ENCODE measurements at places on chromosomes 1 and 21.

DNA sequence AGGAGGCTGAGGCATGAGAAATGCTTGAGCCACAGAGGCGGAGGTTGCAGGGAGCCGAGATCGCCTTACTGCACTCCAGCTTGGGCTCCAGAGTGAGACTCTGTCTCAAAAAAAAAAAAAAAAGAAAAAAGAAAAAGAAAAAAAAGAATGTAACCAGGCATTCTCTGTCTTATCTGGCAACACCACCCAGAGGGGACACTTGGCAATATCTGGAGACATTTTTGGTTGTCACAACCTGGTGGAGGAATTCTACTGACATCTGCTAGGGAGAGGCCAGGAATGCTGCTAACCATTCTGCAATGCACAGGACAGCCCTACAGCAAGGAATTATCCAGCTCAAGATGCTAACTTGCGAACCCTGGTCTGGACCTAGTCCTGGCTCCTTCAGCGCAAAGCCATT lies 2.3 kb upstream of the CNR2 start:
- DNase-seq: no peak

GRCh38 chr1:172960454-172961208 lies 90.1 kb downstream of the TNFSF18 start:
- no peak for DNase-seq

DNA sequence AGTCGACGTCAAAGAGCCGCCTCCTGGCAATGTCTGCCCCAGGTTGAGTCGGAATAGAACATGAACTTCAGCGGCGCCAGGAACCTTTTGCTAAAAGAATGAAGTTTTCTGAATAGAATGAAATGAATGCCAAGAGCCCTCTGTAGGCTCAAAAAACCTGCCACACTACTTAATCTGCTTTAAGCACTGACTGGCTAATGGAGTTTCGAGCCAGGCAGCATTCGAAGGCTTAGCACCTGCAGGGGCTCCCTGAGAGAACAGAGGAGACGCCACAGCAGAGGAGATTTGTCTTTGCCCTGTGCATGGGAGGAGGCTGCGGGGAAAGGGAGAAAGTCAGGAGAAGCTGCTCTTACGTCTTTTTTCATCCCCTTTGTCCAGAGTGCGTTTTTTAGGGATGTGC lies 641.7 kb downstream of the AJAP1 start:
- no peak for DNase-seq

GRCh38 chr1:12602659-12603024 lies 15.4 kb downstream of the DHRS3 start:
- DNase-seq: no peak

GRCh38 chr21:45889256-45889655 lies 92.3 kb upstream of the COL6A1 start:
- no peak for DNase-seq

- no peak for DNase-seq
Observed at GRCh38 chr21:39480271-39480670, 28.5 kb downstream of the SH3BGR start.

DNA sequence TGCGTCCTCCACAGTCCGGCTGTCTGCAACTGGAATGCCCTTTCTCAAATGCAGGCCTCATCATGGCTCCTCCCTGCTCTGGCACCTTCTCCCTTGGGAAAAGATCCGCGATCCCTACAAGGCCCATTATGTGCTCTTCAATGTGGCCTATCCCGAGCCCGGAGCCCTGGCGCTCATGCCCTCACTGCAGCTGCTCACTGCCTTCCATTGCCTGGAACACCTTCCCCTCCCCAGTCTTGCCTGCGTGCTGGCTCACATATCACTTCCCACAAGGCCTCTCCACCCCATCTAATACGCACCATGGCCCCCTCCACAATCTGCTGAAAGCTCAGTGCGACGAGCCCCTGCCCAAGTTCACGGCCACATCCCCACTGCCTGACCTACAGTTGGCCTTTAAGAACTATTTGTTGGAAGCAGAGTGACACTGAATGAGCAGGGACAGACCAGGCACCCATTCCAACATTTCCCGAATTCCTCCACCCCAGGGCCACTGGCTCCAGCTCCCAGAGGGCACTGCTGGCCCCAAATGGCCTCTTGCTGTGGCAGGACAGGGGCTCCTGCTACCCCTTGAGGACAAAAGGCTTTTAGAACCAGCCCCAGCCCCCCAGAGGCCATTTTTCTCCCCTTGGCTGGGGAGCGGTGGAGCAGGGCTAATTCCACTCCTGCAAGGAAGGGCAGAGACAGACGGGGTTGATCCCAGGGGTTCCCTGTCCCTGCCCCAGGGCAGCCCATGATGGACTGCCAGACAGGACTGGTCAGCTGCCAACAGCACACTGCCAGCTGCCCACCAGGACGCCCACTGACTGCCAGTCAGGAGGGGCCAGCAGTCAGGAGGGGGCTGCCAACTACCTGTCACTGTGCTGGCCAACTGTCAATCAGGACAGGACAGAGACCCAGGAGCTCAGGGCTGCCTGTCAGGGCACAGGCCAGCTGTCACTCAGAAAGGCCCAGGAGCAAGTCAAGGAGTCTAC lies 64.8 kb downstream of the DHRS3 start:
- no peak for DNase-seq

DNA sequence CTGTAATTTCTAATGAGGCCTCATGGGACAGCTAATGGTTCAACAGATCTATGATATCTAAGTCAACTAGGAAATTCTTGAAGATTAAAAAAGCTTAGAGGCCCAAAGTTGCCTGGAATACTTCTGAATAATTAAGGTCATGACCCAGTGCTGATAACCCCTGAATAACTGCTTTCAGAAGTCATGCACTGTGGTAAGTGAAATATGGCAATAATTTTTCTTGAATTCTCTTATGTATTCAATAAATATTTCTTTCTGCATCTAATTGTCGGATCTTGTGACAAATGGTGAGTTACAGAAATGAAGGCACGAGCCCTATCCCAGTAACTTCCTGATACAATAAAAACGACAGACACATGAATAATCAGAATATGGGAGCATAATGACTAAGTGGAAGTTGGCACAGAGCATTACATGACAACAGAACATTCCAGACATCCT lies 219.3 kb upstream of the GREM2 start:
- no peak for DNase-seq

DNA sequence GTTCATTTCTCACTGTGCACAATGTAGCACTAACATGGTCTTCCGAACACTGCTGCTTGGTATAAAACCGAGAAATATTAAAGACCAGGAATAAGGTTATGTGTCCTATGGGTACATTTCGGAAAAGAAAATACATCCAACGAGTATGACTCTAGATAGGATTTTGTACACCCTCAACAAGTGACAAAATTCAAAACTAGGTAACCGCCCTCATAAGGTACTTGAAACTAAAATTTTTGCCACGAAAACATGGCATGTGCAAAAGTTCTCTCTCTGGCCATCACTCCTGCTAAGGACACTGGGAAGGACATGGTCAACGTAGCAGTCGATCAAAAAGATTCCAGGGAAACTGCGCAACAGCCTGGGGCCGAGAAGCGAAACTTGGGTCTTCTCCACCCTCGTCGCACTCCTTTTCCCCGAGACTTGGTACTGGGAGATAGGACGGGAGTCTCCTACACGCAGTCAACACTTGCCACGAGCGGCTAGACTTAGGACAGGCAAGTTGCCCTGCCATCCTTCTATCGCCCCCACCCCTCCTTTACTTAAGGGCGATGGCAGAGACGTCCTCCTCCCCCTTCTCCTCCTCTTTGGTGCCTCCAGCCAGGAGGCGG lies 338 bp upstream of the TOR1AIP1 start:
- DNase-seq: no peak

DNA sequence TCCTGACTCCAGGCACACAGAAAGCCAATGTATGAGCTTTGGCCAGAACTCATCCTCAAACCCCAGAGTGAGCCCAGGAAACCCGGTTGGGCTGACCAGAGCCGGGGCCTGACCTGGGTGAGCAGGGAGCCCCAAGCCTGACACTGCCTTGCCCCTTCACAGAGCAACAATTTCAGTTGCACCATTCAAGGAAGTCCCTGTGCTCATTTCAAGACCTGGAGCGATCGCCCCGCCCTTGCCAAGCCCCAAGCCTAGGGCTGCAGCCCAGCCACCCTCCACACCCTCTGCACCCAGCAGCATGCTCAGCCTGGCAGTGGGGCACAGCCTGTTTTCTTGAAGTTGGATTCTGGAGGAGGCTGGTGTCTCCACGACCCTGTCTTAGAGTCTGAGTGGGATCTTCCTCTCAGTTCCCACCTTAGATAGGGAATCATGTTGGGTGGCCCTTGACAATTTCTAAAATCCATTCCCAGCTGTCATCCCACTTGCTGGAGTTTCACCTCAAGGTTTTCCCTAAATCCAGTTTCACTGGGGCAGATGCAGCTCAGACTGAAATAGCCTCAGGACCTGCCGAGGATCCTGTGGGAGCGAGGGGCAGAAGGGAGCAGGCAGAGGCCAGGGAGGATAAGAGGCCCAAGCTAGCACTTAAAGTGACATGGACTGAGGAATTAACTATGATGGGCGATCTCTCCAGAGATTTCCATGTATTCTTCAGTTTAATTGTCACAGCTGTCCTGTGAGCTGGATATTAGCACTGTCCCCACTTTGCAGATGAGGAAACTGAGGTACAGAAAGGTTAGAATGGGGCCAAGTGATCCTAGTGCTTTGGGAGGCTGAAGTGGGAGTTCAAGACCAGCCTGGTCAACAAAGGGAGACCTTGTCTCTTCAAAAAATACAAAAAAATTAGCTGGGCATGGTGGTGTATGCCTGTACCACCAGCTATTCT lies 2.5 kb downstream of the NBL1 start:
- no peak for DNase-seq

DNA sequence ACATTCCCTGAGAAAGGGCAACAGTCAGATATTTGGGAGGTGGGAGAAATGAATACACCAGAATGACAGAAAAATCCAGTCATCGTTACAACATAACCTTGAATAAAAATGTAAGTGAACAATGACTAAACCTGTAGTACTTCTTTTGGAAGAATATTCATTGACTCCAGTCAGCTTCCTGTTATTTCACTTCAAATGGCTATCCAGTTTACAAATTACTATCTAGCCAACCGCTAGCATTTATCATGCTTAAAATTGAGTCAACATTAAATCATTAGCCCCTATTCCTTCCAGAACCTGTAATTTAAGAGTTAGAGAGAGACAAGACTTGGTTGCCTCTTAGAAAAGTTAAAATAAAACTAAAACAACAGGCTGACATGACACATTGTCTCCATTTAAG lies 33.6 kb downstream of the WLS start:
- DNase-seq: no peak

- DNase-seq: no peak
Observed at GRCh38 chr21:26788790-26789189, 56.4 kb downstream of the ADAMTS1 start.

DNA sequence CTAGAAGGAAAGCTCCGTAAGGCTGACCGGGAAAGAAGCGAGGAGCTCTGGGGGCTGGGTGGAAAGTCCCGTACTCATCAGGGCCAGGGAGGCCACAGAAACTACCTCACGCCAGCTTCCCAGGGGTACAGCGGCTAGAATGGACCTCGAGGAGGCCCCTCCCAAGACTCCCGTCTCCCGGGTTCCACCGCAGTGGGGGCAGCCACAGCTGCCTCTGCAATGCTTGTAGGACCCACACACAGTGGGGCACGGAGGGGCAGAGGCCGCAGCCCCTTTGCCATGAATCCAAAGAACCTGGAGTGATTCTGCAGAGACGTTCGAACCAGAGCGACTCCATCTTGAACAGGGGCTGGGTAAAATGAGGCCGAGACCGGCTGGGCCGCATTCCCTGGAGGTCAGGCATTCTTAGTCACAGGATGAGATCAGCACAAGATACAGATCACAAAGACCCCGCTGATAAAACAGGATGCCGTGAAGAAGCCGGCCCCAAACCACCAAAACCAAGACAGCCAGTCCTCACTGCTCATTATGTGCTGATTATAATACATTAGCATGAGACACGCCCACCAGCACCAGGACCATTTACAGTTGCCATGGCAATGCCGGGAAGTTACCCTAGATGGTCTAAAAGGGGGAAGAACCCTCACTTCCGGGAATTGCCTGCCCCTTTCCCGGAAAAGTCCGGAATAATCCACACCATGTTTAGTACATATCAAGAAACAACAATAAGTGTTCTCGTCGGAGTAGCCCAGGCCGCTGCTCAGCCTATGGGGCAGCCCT lies 1.6 kb upstream of the ANKRD65 start:
- no peak for DNase-seq

DNA sequence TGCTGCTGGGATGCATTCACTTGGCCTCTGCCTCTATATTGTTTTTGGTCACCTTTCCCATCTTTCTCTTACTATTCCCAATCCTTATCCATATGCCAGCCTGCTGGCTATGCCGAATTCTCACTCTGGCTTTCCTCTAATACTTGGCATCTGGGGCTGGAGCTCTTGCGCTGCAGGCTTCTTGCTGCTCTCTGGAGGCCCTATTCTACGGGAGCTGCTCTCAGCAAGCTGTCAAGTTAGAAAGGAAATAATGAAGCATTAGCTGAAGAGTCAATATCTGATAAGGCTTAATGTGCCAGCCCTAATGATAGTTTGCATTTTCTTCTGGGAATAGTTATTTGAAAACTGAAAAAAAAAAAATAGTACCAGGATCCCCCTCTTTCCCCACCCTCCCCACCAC lies 125.3 kb upstream of the CYYR1 start:
- no peak for DNase-seq

DNA sequence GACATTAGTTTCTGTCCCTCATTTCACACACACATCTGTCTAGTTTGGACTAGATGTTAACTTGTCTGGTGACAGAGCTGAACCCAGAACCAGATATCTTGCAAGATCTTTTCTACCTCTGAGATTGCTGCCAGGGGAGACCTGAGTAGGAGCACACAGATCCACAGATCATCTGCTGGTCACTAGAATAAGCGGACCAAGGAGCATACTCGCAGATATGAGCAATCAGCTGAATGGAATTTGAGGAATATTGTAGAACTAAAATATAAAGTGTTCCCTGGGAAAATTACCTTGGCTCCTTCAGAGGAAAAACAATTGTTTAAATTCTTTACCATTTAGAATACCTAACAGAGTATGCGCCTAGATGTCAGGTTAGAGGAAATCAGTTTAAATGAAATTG lies 90.7 kb downstream of the TNFSF18 start:
- DNase-seq: no peak

GRCh38 chr21:17051054-17051453 lies 461.8 kb upstream of the CXADR start:
- DNase-seq: no peak

DNA sequence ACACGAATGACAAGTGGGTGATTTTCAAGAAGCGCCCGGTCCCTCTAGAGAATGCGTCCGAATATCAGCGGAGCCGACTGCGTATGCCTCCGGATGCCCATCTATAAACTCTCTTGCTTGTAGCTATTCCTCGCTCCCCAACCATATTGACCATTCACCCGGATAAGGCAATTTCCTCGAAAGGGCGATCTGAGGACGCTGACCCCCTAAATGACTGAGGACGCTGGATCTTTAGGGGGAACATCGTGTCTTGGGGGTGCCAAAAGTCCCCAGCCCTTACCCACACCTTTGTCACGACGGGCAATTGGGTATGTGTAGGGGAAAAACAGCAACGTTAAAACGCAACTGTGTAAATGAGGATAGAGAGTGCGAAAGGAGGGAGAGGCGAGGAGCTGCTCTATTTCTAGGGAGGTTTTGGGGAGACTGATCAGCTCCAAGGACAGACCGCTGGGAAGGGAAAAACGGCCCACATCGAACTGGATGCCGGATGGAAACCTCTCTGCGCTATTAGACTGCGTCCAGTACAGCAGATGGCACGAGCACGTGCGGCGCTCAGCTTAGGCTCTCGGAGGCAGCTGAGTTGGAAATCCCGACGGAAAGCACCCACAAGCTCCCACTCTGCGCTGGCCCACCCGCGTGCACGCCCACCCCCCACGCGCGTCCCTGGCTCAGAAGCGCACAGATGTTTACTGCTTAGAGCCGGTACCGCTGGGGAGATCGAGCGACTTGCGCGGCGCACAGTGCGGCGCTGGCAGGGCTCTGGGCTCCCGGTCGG lies 2.9 kb upstream of the PRRX1 start:
- no peak for DNase-seq

All from esophagus squamous epithelium (tissue), 5 donors.